Muscle of leg (tissue), 16 donors: ENCODE measurements at places on chromosomes 1 and 21. TPM values are rescaled to one million over a fixed set of nuclear protein-coding genes. Genes with fewer than 3 reads are reported as not detected.
A peak's percentile ranks its signal among the peaks of the same experiment; 100 is the strongest.

SELP gene
- polyA plus RNA-seq, result 1.5 TPM

RIIAD1 gene
- polyA plus RNA-seq, result 0.89 TPM

EPHA2 gene
- 8.5 TPM for polyA plus RNA-seq

SPRR3 gene
- not detected for polyA plus RNA-seq

AKNAD1 gene
- 2.0 TPM for polyA plus RNA-seq

GRCh38 chr1:207518608-207519236, 22.8 kb downstream of the CR1 start:
- no peak overlapping the region for H3K4me3 ChIP-seq
- no peaks in the 10 kb centered on the region for H3K4me1 ChIP-seq
- no peaks in the 10 kb centered on the region for H3K36me3 ChIP-seq

DNA sequence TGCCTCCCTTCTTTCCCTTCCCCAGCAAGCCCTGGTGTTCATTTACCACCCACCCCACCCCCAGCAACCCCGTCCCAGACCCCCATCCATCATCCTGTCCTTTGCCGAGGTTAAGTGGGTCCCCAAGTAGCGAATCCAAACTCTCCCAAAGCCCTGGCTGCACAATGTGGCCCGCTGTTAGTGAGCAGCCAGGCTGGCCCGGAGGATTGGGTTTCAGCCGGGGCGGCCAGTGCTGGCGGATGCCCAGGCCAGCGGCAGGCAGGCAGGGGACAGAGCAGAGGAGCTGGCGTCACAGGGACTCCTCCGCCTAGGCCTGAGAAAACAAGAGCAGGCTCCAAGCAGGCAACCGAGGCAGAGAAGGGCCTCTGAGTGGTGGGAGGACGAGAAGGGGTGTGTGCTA, 61.4 kb downstream of the EPHB2 start:
- no peak overlapping the region for H3K4me3 ChIP-seq
- peaks cover 11% of the 10 kb centered on the region for H3K27me3 ChIP-seq

GRCh38 chr1:115336741-115337140, 1.3 kb downstream of the NGF start:
- DNase-seq, result no peak
- H3K27me3 ChIP-seq, result peaks cover 39% of the 10 kb centered on the region
- peak overlapping the region; percentile 7 for H3K4me3 ChIP-seq
- peaks cover 23% of the 10 kb centered on the region for H3K4me1 ChIP-seq
- H3K27ac ChIP-seq, result no peak overlapping the region
- H3K36me3 ChIP-seq, result no peaks in the 10 kb centered on the region

GRCh38 chr1:101905283-101905835, 91.4 kb downstream of the OLFM3 start:
- H3K27ac ChIP-seq, result no peak overlapping the region
- no peaks in the 10 kb centered on the region for H3K4me1 ChIP-seq
- peak; percentile 21 for DNase-seq
- H3K4me3 ChIP-seq, result no peak overlapping the region
- no peaks in the 10 kb centered on the region for H3K27me3 ChIP-seq
- H3K36me3 ChIP-seq, result no peaks in the 10 kb centered on the region

GRCh38 chr1:203915811-203916210, 54.4 kb downstream of the SNRPE start:
- peaks cover 2% of the 10 kb centered on the region for H3K4me1 ChIP-seq
- H3K36me3 ChIP-seq, result no peaks in the 10 kb centered on the region
- H3K4me3 ChIP-seq, result no peak overlapping the region
- no peaks in the 10 kb centered on the region for H3K27me3 ChIP-seq
- no peak for DNase-seq

- no peak overlapping the region for H3K4me3 ChIP-seq
- no peaks in the 10 kb centered on the region for H3K27me3 ChIP-seq
- H3K4me1 ChIP-seq, result peaks cover 42% of the 10 kb centered on the region
Measured at GRCh38 chr1:25744140-25744581, 55.8 kb upstream of the SELENON start.

- peak overlapping the region; percentile 83 for H3K27ac ChIP-seq
- peak; percentile 97 for DNase-seq
- no peak overlapping the region for H3K4me3 ChIP-seq
- no peaks in the 10 kb centered on the region for H3K27me3 ChIP-seq
- peaks cover 13% of the 10 kb centered on the region for H3K36me3 ChIP-seq
Measured at GRCh38 chr1:221708987-221709386, 32.9 kb downstream of the DUSP10 start.

DNA sequence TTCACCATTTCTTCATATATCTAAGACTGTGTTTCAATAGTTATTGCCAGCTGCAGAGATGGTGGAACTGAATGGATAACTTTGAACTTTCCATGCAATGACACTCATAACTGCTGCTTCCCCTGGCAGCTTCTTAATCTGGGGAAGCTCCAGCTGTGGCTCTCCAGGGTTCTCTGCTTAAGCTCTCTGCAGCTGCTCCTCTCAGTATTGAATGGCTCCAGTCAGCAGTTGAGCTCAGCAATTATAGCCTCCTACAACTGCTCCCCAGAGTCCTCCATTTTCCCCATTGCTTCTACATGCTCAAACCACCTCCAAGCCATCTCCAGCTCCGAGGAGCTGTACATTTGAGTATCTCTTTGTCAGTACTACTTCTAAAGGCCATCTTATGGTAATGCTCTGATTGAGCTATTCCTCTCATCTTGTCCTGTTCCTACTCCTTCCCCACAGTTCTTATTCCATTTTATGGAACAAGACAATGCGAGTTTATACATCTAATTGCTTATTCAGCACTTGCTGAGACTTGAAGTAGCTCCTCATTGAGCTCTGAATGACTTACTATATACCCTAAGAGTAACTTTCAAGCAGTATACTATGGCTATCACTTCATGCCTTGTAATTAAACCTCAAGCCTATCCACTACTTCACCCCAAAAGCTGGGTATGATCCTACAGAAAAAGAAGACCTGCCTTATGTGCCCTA, 362.4 kb downstream of the NEGR1 start:
- no peaks in the 10 kb centered on the region for H3K4me1 ChIP-seq
- no peaks in the 10 kb centered on the region for H3K36me3 ChIP-seq
- no peak overlapping the region for H3K27ac ChIP-seq
- peak; percentile 62 for DNase-seq

- H3K27me3 ChIP-seq, result no peaks in the 10 kb centered on the region
- no peak overlapping the region for H3K4me3 ChIP-seq
- H3K36me3 ChIP-seq, result no peaks in the 10 kb centered on the region
- no peak for DNase-seq
Measured at GRCh38 chr1:111099289-111099688, 40.6 kb downstream of the DRAM2 start.
